Stimulated activated CD8-positive, alpha-beta memory T cell treated with anti-CD3 and anti-CD28 coated beads, Interleukin-15, amount 100 ng/mL, for 48 hours (primary cell): ENCODE measurements at places on chromosomes 7 and 10.

DNA sequence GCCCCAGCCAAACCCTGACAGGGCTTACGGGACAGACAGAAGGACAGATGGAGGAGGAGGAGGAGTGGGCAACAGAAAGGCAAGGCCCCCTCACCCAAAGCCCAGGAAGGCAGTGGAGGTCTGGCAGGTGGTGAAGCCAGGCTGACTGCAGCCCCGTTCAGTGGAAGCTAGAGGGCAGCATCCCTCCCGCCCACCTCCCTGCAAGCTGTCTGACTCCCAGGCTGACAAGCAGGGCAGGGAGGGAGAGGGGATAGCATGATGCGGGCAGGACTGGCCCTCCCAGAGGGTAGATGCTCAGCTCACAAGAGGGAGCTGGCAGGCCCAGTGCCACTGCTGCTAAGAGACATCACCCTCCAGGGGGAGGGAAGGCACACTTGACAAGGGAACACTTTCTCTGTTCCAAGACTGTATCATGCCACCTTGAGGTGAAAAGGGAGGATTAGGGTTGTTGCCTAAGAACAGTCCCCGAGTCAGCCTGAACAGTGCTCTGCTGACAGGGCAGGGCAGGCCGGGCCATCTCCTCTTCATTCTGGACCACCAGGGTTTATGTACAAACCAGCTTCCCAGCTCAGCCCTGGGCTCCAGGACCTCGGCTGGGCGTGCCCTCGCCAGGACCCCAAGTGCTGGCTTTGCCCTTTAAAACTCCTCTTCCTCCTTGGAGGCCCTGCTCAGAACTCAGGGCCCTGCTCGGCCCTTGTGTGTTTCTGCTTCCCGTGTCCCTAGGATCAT, 61.8 kb downstream of the RASGEF1A start:
- DNase-seq = peak; percentile 42

- DNase-seq = no peak
These were observed 681.3 kb downstream of the TNS3 start for GRCh38 chr7:46900312-46901263.

DNA sequence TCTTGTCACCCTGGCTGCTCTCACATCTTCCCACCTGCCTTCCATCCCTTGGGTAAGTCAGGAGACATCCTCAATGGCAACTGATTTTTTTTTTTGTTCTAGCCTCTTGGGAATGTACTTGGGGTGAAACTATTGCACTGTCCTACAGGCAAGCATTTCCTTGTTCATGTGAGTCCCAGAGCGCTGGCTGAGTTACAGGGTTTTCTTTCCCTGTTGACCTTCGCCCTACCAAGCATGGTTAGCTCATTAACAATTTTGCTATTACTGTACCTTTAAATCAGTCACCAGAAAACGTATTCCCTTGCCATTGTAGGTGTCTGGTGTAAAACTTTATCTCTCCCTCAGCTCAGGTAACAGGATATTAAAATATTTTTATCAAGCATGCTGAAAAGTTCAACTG, 98.9 kb downstream of the PRLHR start:
- DNase-seq = no peak

DNA sequence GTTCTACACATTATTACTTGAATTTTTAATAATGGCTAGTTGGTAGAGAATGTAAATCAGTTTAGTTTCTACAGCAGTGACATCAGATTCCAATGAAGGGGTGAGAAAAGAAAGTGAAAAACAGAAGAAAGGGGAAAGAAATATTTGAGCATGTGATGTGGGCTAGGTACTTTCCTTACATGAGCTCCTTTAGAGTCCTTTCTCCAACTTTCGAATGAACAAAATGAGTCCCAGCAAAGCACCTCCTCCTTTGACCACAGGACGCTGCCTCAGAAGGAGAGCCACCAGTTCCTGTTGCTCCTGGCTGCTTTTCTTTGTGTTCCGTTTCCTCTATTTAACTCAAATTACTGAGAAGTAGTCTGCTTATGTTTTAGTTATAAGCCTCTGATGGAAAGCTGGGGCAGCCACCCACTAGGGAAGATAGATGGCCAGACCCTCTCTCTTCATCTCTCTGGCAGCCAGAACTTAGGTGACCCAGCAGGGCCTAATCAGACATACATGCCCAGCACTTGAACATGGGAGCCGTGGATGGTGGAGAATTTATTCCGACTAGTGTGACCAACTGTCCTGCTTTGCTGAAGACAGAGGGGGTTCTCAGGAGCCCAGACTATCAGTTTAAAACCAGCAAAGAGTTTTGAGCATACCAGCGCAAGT, 82.4 kb upstream of the NME8 start:
- no peak for DNase-seq

- DNase-seq = no peak
These were observed 189.7 kb downstream of the PTPRN2 start for GRCh38 chr7:158397885-158398284.

DNA sequence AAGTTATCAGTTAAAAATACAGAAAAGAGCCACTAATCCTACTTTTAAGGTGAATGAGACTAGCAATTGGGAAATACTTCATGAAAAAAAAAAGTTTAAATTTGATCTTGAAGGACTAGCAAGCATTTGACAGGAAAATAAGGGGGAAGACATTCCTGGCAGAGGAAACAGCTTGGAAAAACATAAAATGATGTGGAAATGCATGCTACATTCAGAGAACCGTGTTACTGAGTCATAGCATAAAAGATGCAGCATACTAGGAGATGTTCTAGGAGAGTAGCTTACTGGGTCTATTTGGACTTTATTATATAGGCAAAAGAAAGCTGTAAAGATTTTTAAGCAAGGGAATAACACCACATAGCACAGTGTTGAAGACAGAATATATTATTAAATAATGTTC, 108.6 kb upstream of the COL1A2 start:
- no peak for DNase-seq

DNA sequence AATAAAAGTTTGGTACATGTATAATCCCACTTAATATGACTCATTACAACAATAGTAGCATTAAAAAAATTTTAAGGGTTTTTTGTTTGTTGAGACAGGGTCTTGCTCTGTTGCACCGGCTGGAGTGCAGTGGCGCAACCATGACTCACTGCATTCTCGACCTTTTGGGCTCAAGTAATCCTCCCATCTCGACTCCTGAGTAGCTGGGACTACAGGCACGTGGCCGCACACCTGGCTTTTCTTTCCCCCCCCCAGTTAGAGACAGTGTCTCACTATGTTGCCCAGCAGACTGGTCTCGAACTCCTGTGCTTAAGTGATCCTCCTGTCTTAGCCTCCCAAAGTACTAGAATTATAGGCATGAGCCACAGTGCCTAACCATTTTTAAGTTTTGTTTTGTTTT, 40.7 kb downstream of the KMT2C start:
- no peak for DNase-seq

DNA sequence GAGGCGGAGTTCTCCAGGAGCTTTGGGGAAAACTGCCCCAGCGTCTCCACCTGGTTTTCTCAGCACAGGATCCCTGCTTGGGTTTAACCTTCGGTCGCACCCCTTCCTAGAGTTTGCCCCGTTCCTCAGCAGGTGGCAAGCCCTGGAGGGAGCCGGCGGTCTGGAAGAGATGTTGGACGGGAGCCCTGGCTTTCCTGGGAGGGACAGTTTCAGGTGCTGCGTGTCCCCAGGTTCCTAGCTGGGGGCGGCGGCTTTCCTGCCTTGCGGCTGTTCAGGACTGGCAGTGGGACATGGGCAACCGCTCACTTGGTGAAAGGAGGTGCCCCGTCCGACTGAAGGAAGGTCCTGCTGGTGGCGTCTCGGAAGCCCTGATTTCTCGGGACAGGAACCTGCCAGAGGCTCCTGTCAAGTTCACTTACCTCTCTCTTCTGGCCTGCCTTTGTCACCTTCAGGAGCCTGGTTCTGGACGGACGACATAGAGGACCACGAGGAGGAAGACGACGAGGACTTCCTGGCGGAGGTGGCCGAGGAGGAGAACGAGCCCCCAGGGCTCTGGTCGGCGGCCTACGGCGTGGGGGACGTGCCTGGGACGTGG, 14.8 kb downstream of the ZNF316 start:
- DNase-seq = no peak

DNA sequence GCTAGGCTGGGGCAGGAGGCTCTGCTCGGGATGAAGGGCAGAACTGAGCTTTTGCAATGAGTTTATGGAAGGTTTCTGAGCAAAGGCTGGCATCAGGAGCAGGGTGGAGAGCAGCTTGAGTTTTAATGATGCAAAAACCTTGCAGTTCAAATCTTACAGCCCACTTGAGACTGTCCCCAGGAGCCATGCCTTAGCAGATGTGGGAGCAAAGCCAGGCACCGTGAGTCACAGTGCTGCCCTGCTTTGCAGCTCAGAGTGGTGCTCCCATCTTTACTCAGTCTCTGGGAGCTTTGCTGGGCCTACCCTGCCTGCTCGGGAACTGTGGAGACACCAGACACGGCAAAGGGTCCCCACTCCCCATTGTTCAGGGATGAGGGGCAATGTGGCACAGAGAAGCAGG, 122.4 kb upstream of the NPS start:
- no peak for DNase-seq

- no peak for DNase-seq
These were observed 2.9 kb downstream of the IFIT3 start for GRCh38 chr10:89330537-89331212.

GRCh38 chr10:89549510-89549909, 14.1 kb upstream of the SLC16A12 start:
- DNase-seq = no peak

- no peak for DNase-seq
These were observed 118.0 kb downstream of the OTUD1 start for GRCh38 chr10:23556727-23557440.

DNA sequence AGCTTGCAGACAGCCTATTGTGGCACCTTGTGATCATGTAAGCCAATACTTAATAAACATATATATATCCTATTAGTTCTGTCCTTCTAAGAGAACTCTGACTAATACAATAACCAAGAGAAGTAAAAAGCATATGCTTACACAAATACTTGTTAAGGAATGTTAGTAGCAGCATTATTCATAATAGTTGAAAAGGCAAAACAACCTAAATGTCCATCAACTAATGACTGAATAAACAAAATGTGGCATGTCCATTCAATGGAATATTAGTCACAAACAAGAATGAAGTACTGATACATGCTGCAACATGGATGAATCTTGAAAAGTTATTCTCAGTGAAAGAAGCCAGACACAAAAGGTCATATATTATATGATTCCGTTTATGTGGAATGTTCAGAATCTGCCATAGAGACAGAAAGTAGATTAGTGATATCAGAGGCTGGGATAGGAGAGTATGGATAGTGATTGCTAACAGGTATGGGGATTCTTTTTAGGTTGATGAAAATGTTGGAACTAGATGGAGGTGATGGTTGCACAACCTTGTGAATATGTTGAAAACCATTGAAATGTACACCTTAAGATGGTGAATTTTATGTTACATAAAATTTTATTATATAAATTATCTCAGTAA, 112.5 kb upstream of the UNC5B start:
- DNase-seq = no peak

GRCh38 chr7:44145969-44146911, 5.1 kb upstream of the MYL7 start:
- peak; percentile 25 for DNase-seq

DNA sequence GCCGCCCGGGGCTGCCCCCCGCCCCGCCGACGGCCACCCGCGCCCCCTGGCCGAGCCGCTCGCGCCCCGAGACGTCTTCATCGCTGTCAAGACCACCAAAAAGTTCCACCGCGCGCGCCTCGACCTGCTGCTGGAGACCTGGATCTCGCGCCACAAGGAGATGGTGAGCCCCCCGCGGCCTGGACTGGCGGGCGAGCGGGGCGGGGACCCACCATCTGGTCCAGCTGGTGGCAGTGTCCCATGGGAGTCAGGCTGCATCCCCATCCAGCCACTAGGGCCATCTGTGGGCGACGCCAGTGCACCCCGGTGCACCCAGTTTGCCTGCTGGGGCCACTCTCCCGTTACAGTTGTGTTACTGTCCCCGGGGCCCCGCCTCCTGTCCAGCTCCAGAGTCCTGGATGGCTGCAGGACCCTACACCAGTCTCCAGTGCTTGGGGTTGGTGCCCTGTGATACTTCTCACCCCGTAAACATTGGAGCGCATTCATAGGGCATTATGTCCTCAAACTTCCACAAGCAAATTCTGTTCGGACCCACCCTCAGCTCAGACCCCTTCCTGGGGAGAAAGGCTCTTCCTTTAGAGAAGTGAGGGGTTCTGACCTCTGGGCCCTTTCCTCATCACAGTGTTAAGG, 672 bp downstream of the LFNG start:
- DNase-seq = no peak

DNA sequence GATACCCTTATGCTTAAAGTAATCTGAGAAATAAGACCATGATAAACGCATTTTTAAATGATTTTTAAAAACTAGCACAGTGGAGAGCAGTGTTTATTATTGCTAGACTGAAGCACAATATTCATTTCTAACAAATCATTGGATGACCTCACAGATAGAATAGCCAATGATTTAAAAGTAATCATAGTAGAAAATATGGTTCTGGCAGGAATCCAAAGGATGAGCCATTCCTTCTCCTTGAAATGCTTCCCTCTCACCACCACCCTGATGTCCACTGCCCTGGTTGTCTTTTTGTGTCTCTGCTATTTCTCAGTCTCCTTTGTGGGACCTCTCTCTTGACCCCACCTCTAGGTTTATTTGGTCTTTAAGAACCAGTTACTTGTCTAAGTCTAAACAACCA, 64.9 kb downstream of the PRKG1 start:
- no peak for DNase-seq

- DNase-seq = no peak
These were observed 61.9 kb downstream of the TEX36 start for GRCh38 chr10:125621052-125621451.

DNA sequence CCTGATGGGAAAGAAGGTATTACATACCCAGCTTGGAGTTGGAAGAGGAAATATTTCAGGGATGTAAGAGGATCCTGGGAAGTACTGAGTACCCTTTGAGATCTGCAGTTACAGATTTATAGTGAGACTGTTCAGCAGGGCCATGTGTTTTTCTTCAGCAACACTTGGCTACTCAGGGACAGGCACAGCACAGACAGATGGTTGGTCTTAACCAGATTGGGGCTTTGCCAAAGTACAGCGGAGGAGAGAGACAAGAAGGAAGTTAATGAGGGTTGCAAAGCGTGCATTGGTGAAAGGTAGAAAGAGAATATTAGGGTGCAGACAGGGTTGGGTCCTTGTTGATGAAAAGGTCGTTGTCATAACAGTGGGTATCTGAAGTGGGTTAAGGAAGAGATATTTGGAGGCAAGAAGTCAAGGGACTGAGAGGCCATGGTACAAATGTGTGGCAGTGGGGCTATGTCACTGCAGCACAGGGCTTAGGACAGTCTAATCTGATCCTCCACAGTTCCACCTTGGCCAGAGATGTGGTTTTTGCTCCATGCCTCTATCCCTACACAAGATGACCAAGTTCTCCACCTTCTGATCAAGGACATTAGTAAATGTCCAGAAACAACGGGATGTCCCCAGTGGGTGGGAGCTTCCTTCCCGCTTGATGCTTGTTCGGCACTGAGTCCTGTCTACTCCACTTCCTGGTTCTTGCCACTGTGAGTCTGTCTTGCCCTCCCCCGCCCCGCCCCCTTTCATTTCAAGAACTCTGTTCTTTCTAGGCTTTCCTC, 18.9 kb upstream of the DNAJC1 start:
- DNase-seq = no peak

DNA sequence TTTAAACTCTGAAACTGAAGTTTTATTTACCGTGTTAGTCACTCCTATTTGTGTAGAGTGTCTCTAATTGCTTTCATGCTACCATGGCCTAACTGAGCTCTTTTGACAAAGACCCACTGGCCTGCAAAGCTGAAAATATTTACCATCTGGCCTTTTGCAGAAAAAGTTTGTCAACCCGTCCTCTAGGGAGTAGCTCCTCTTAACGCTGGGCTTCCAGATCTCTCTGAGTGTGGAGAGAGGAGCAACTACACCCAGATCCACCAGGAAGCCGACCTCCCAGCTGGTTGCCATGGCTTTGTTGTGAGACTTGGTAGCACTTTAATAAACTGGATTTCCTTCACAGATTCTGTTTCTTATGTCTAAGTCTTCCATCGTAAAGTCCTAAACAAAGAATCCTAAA, 4.2 kb upstream of the C10orf71 start:
- no peak for DNase-seq
